Cardiac muscle cell (in vitro differentiated cells and primary cell): ENCODE measurements at places on chromosomes 5 and 9. TPM values are rescaled to one million over a fixed set of nuclear protein-coding genes. Genes with fewer than 3 reads are reported as not detected.

Gene CSF1R
- total RNA-seq = 0.04 TPM in 1 of 2 replicates, not detected in the other

Gene ZNF608
- total RNA-seq = 75.0 and 115 TPM in 2 replicates

Gene SPATA31C1
- total RNA-seq = not detected in 2 replicates

Gene MEIKIN
- not detected in 2 replicates for total RNA-seq

Gene SHISAL2B
- total RNA-seq = 1.9 TPM in 1 of 2 replicates, not detected in the other

DNA sequence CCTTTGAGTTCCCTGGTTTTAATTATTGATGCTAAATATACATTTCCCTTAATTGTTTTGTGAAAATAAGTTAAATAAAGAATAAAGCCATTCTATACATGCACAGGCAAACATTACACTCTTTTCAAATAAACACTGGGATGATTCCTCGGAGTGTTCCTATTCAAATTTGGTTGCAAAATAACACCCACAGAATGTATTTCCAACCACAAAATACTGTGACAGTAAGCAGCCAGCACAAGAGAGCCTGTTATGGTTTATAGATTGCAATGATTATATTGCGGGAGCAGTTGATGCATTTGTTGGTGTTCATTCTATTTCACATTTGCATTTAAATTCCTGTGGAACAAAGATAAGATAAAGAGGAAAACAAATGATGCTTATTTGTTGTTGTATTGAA lies 632.6 kb upstream of the WWC1 start:
- peak; percentile 43 for DNase-seq

DNA sequence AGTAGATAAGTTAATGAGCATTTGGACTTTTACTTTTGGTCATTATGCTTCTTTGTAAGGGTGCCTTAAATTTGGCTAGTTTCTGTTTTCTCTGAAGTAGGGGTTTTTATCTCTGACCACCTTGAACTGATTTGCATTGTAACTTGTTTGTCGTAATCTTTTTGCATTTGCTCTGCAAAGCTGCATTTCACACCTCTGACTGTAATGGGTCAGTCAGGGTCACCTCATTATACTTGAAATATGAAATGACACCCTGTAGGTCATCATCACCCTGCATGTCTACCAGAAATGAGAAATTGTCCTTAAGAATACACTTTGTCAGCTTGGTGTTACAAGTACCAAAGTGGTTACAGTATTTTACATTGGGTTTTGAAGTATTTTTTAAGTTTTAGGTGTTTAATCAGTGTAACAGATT lies 74.0 kb downstream of the KCNN2 start:
- DNase-seq = no peak
